ENCODE measurements at places on chromosomes 5 and 9.

DNA sequence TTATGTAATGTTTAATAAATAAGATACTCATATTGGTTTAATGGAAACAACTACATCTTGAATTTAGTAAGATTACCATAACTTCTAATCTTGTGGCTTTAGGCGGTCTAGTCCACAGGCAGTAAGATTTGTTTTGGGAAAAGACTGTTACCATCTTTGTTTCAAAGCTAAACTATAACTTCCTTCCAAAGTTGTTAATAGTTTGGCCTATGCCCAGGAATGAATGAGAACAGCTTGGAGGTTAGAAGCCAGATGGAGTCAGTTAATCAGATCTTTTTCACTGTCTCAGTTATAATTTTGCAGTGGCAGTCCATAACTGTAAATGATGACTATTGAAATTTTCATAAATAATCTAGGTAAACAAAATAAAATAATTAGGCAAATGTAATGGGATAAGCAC, 241.8 kb upstream of the KLF9 start:
- no peak for DNase-seq
- H3K36me3 ChIP-seq, result no peaks in the 10 kb centered on the region
- H3K4me3 ChIP-seq, result no peak overlapping the region
- H3K4me1 ChIP-seq, result peaks cover 3% of the 10 kb centered on the region

DNA sequence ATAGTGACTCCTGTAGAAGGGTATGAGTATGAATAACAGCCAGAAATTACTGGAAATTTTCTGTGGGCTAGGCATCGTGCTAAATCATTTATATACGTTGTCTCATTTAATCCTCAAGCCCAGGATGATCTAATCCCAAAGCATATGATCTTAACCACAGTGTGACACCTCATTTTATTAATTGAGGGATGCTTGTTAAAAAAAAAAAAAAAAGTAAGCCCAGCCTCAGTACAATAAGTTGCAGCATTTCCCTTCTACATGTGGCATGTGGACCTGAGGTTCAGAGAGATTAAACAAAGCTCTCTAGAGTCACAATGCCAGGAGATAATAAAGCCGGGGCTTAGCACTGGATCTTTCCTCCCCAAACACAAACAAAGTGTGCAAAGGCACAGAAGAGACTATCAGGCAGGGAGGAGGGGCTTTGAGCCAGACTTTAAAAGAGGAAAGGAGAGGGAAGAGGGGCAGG, 49.5 kb downstream of the KLF4 start:
- no peak for DNase-seq
- H3K4me3 ChIP-seq, result no peak overlapping the region
- no peaks in the 10 kb centered on the region for H3K36me3 ChIP-seq
- peaks cover 4% of the 10 kb centered on the region for H3K27me3 ChIP-seq

- peaks cover 2% of the 10 kb centered on the region for H3K27me3 ChIP-seq
- H3K4me3 ChIP-seq, result no peak overlapping the region
- no peak for DNase-seq
- H3K36me3 ChIP-seq, result no peaks in the 10 kb centered on the region
These were observed 96.3 kb upstream of the FANCC start for GRCh38 chr9:95413793-95414192.

GRCh38 chr5:59785676-59786333, 107.7 kb downstream of the PDE4D start:
- H3K27ac ChIP-seq, result no peak overlapping the region
- peaks cover 24% of the 10 kb centered on the region for H3K4me1 ChIP-seq
- H3K27me3 ChIP-seq, result no peaks in the 10 kb centered on the region
- no peak for DNase-seq
- H3K36me3 ChIP-seq, result no peaks in the 10 kb centered on the region

DNA sequence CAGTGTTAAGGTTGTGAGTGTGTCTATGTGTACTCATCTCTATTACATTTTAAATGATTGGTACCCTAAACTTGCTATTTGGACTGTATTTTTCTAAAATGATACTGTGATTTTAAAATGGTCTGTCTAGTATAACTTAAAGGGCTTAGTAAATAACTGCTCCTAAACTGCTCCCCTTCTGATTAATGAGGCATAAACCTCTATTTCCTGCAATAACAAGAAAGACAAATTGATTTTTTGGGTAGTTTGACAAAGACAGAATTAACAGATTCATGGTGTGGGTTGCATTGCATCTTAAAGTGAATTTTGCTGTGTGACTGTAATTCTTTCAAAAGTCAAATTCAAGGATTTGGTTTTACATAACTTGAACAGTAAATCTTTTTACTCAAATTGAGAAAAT, 8.1 kb upstream of the LRRTM2 start:
- no peak for DNase-seq
- H3K36me3 ChIP-seq, result peaks cover 15% of the 10 kb centered on the region
- H3K27me3 ChIP-seq, result peaks cover 7% of the 10 kb centered on the region

- H3K36me3 ChIP-seq, result no peaks in the 10 kb centered on the region
- no peak for DNase-seq
- H3K27ac ChIP-seq, result no peak overlapping the region
- no peaks in the 10 kb centered on the region for H3K4me1 ChIP-seq
- peaks cover 4% of the 10 kb centered on the region for H3K27me3 ChIP-seq
These were observed 18.6 kb downstream of the C9orf57 start for GRCh38 chr9:72041775-72042194.

DNA sequence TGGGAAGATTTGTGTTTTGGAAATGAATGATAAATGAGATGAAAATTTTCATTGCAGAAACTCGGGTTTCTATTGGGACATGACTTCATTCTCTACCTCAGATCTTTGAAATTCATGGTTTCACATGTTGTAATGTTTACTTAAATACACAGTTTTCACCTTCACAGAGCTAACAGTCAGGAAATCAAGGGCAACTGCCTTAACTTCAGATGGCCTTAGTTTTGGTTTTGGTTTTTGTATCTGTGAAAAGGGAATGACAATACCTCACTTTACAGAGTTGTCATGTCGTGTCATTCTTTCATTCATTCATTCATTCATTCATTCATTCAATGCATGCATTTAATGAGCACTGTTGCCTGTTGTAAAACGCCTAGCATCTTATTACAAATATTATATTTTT, 41.9 kb downstream of the NIM1K start:
- DNase-seq, result no peak
- H3K27me3 ChIP-seq, result no peaks in the 10 kb centered on the region
- no peaks in the 10 kb centered on the region for H3K4me1 ChIP-seq
- H3K36me3 ChIP-seq, result no peaks in the 10 kb centered on the region

DNA sequence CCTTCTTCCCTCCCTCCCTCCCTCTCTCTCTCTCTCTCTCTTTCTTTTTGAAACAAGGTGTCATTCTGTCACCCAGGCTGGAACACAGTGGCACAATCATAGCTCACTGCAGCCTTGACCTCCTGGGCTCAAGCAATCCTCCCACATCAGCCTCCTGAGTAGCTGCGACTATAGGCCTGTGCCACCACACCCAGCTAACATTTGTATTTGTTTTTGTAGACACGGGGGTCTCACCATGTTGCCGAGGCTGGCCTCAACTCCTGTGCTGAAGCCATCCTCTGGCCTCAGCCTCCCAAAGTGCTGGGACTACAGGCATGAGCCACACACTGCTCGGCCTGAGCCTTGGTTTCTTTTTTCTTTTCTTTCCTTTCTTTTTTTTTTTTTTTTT, 45.8 kb downstream of the PLPP7 start:
- peak overlapping the region; percentile 15 for H3K4me3 ChIP-seq
- H3K4me1 ChIP-seq, result peaks cover 32% of the 10 kb centered on the region
- peak overlapping the region; percentile 87 for H3K27ac ChIP-seq

DNA sequence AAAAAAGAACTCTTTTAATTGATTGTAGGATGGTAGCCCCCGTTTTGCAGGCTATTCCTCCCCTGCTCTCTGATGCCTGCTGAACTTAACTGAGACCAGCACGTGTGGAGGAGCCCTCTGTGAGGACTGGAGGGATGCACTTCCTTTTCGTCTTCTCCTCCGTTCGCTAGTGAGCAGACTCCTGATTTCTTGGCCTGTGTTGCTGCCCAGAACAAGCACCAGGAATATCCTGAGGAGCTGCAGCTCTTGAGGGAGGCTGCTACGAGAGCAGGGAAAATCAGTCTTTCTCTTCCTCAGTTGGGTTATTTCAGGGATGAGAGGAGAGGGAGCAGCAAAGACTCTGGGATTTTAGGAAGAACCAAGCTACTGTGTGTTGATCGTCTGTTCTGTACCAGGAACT, 74.7 kb downstream of the ARHGAP26 start:
- H3K4me3 ChIP-seq, result no peak overlapping the region
- H3K27me3 ChIP-seq, result peaks cover 5% of the 10 kb centered on the region
- no peak for DNase-seq
- peaks cover 38% of the 10 kb centered on the region for H3K4me1 ChIP-seq
- H3K36me3 ChIP-seq, result no peaks in the 10 kb centered on the region

GRCh38 chr9:137123468-137123837, 8.9 kb upstream of the DPP7 start:
- no peaks in the 10 kb centered on the region for H3K36me3 ChIP-seq
- peaks cover 4% of the 10 kb centered on the region for H3K27me3 ChIP-seq
- no peak overlapping the region for H3K27ac ChIP-seq
- H3K4me1 ChIP-seq, result peaks cover 20% of the 10 kb centered on the region
- DNase-seq, result no peak
